ENCODE measurements at places on chromosomes 3 and 15. TPM values are rescaled to one million over a fixed set of nuclear protein-coding genes. Genes with fewer than 3 reads are reported as not detected.
A peak's percentile ranks its signal among the peaks of the same experiment; 100 is the strongest.

Gene CLRN1
- not detected for total RNA-seq

Gene NEK11
- total RNA-seq, result 4.0 TPM

Gene CASR
- total RNA-seq, result not detected

Gene ITIH3
- total RNA-seq, result 38.3 TPM

Gene ZNF770
- total RNA-seq, result 87.7 TPM

Gene KCNH8
- total RNA-seq, result not detected

Gene KIF23
- 1.8 TPM for total RNA-seq

DNA sequence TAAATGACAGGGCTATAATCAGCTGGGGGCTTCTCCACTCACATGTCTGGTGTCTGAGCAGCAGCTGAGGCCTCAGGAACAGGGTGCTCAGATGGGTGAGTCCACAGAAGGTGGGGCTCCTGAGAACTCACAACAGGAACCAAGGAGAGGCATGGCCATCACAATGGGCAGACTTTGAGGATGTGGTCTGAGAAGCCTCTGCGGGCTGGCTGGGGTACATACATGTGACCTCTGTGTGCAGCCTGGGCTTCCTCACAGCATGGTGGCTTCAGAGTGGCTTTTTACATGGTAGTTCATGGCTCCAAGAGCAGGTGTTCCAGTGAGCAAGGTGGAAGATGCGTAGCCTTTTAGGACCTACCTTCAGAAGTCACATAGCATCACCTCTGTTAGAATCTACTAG, 58.8 kb downstream of the TRPC1 start:
- no peaks in the 10 kb centered on the region for H3K4me1 ChIP-seq
- no peak overlapping the region for H3K27ac ChIP-seq
- DNase-seq, result no peak
- no peak overlapping the region for H3K4me3 ChIP-seq
- H3K27me3 ChIP-seq, result no peaks in the 10 kb centered on the region

GRCh38 chr15:69704229-69704628, 251.6 kb downstream of the RPLP1 start:
- no peaks in the 10 kb centered on the region for H3K27me3 ChIP-seq
- DNase-seq, result no peak
- no peak overlapping the region for H3K4me3 ChIP-seq
- H3K36me3 ChIP-seq, result no peaks in the 10 kb centered on the region
- H3K27ac ChIP-seq, result no peak overlapping the region

GRCh38 chr3:196489747-196490146, 13.8 kb downstream of the RNF168 start:
- DNase-seq, result no peak
- no peaks in the 10 kb centered on the region for H3K4me1 ChIP-seq
- no peak overlapping the region for H3K27ac ChIP-seq
- H3K4me3 ChIP-seq, result no peak overlapping the region
- peaks cover 28% of the 10 kb centered on the region for H3K36me3 ChIP-seq

DNA sequence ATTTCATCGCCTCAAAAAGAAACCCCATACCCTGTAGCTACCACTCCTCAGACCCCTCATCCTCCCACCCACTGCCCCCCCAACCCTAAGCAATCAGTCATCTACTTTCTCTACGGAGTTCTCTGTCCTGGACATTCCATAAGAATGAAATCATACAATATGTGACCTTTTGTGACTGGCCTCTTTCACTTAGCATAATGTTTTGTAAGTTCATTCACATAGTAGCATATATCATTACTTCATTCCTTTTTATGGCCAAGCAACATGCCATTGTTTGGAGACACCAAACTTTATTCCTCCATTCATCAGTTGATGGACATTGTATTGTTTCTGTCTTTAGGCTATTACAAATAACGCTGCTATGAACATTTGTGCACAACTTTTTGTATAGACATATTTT, 64.2 kb downstream of the TNIK start:
- no peak for DNase-seq
- no peak overlapping the region for H3K4me3 ChIP-seq
- H3K27ac ChIP-seq, result no peak overlapping the region
- no peaks in the 10 kb centered on the region for H3K27me3 ChIP-seq
- H3K4me1 ChIP-seq, result no peaks in the 10 kb centered on the region
- H3K36me3 ChIP-seq, result no peaks in the 10 kb centered on the region

- H3K4me1 ChIP-seq, result no peaks in the 10 kb centered on the region
- H3K27ac ChIP-seq, result no peak overlapping the region
- no peaks in the 10 kb centered on the region for H3K27me3 ChIP-seq
- H3K36me3 ChIP-seq, result no peaks in the 10 kb centered on the region
- no peak overlapping the region for H3K4me3 ChIP-seq
Measured at GRCh38 chr3:427128-427527, 230.6 kb downstream of the CHL1 start.

DNA sequence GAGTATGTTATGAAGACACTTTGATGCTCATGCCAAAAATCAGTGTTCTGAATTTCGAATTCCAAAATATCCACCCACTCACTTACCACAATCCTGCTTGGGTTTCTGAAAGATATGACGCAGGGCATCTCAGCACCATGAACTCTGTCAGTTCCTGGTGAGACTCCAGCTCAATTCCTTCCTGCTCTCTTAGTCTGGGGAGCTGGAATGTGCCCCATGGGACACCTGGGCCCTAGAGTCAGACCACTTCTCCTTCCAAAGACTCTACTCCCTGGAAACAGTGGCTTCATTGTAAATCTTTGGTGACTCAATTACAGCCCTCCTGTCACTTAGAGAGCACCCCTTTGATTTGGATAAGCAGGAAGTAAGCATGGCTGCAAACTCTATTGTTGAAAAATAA, 50.5 kb downstream of the CD86 start:
- H3K36me3 ChIP-seq, result no peaks in the 10 kb centered on the region
- H3K27ac ChIP-seq, result no peak overlapping the region
- H3K4me1 ChIP-seq, result no peaks in the 10 kb centered on the region
- no peaks in the 10 kb centered on the region for H3K27me3 ChIP-seq
- H3K4me3 ChIP-seq, result no peak overlapping the region

GRCh38 chr15:67080900-67081431, 15.6 kb downstream of the SMAD3 start:
- DNase-seq, result peak; percentile 83
- H3K4me3 ChIP-seq, result no peak overlapping the region
- no peaks in the 10 kb centered on the region for H3K27me3 ChIP-seq
- H3K4me1 ChIP-seq, result peaks cover 68% of the 10 kb centered on the region
- peak overlapping the region; percentile 65 for H3K27ac ChIP-seq

DNA sequence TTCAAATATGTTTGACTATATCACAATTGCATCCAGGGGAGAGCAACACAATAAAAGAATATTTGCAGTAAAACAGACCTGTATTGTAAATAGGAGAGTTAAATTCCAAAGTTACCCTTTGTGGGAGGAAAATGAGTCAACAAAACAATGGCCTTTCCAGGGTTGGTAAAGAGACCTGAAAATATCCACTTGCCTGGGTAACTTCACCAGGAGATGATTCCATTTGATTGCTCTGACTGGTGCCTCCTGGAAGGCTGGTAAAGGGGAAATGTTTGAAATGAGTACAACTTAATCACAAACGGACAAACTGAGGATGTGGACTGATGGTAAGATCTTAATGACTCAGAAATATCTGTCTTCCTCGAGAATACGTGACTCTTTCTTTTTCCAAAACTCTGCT, 43.6 kb upstream of the SRGAP3 start:
- H3K4me3 ChIP-seq, result no peak overlapping the region
- no peaks in the 10 kb centered on the region for H3K4me1 ChIP-seq
- no peak for DNase-seq
- no peak overlapping the region for H3K27ac ChIP-seq
- no peaks in the 10 kb centered on the region for H3K36me3 ChIP-seq

GRCh38 chr15:52114261-52115055, 1.9 kb upstream of the BCL2L10 start:
- H3K4me3 ChIP-seq, result no peak overlapping the region
- H3K36me3 ChIP-seq, result no peaks in the 10 kb centered on the region
- no peaks in the 10 kb centered on the region for H3K27me3 ChIP-seq

GRCh38 chr15:100106732-100107131, 235.0 kb downstream of the ADAMTS17 start:
- H3K4me1 ChIP-seq, result peaks cover 27% of the 10 kb centered on the region
- H3K4me3 ChIP-seq, result no peak overlapping the region
- H3K27ac ChIP-seq, result no peak overlapping the region
- H3K27me3 ChIP-seq, result no peaks in the 10 kb centered on the region

DNA sequence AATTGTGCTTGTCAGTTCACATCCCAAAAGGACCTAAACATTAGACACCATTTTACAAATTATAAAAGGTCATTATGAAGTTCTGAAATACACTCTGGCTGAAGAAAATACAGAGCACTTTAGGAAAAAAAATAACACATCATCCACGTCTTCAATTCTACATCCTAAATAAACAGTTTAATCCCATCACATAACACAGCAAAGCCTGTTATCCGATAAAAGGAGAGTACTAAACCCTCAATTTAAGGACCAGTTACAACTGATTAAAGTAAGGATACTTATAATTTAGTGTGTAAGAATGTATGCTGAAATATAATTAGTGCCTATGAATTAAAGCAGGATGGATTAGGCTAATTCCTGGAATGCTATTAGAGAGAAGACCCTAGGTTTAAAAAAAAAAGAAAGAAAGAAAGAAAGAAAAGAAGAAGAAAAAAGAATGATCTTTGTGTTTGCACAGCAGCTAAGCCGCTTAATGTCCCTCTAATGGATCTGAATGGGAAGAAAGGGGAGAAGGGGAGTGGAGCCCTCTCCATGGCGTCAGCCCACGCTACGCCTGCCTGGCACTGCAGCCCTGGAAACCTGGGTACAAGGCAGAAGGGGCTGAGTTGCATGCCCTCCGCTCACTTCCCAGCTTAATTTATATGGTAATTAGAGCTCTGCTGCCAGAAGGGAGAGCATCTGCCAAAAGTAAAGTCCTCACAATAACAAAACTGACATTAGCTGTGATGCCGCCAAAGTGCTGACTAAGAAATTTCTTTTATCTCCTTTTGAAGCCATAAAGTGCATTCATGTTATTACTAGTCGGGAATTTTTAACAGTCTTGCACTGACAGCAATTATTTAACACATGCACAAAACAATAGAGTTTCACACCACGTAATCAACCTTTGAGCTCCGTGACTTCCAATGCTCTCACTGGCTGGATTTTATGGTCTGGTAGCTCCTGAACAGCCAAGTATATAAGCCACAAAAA, 90.0 kb downstream of the FSIP1 start:
- no peaks in the 10 kb centered on the region for H3K27me3 ChIP-seq
- H3K4me1 ChIP-seq, result no peaks in the 10 kb centered on the region
- H3K4me3 ChIP-seq, result no peak overlapping the region
- H3K36me3 ChIP-seq, result no peaks in the 10 kb centered on the region

GRCh38 chr3:12363397-12364195, 74.7 kb downstream of the PPARG start:
- H3K36me3 ChIP-seq, result no peaks in the 10 kb centered on the region
- H3K4me3 ChIP-seq, result no peak overlapping the region
- H3K4me1 ChIP-seq, result no peaks in the 10 kb centered on the region
- H3K27ac ChIP-seq, result no peak overlapping the region
- no peak for DNase-seq

- H3K4me3 ChIP-seq, result no peak overlapping the region
- H3K36me3 ChIP-seq, result no peaks in the 10 kb centered on the region
- H3K27ac ChIP-seq, result peak overlapping the region; percentile 49
- no peaks in the 10 kb centered on the region for H3K27me3 ChIP-seq
- H3K4me1 ChIP-seq, result peaks cover 16% of the 10 kb centered on the region
- no peak for DNase-seq
Measured at GRCh38 chr15:74210729-74211128, 8.1 kb upstream of the STRA6 start.

GRCh38 chr15:69298354-69298696, 387 bp upstream of the PAQR5 start:
- H3K27me3 ChIP-seq, result peaks cover 17% of the 10 kb centered on the region
- H3K4me1 ChIP-seq, result peaks cover 10% of the 10 kb centered on the region
- H3K4me3 ChIP-seq, result peak overlapping the region; percentile 51
- no peaks in the 10 kb centered on the region for H3K36me3 ChIP-seq
- no peak overlapping the region for H3K27ac ChIP-seq
